ENCODE measurements at places on chromosomes 3 and 15.

DNA sequence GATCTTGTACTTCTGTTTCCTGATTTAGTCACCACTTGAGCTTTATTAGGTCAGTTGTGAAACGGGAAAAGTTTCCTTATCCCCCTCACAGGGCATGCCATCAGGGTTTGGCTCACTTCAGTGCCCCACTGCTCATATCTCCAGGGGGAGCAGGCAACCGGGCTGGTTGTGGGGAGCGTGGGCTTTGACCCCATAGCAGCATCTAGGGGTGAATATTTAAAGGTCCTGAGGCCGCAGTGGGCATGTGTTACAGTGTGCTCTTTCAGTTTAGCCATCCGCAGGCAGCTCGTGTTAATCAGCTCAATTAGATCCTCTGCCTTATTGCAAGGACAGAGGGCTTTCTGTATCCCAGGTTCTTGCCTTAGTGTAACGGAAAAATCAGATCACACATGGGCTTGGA, 71.9 kb downstream of the MRPL46 start:
- no peak for DNase-seq

DNA sequence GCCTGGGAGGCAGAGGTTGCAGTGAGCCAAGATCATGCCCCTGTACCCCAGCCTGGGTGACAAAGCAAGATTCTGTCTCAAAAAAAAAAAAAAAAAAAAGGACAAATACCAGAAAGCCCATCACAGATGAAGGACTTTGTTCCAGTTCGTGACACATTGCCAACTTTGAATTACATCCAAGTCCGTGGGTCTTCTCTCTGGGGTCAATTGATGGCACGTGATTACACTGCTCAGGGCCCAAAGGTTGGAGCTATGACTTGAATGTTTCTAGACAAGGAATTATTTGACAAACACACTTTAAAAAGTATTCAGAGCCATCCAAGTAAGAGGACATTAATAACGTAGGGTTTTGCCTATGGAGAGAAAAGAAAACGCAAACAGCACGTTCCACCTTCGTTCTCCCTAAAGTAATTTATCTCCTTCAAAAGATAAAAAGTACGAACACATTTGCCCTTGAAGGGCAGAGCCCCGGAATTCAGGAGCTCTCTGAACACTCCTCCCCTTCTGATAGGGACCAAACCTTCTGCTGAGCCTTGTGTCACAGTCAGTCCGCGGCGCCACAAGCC, 31.3 kb upstream of the ST3GAL6 start:
- no peak for DNase-seq

DNA sequence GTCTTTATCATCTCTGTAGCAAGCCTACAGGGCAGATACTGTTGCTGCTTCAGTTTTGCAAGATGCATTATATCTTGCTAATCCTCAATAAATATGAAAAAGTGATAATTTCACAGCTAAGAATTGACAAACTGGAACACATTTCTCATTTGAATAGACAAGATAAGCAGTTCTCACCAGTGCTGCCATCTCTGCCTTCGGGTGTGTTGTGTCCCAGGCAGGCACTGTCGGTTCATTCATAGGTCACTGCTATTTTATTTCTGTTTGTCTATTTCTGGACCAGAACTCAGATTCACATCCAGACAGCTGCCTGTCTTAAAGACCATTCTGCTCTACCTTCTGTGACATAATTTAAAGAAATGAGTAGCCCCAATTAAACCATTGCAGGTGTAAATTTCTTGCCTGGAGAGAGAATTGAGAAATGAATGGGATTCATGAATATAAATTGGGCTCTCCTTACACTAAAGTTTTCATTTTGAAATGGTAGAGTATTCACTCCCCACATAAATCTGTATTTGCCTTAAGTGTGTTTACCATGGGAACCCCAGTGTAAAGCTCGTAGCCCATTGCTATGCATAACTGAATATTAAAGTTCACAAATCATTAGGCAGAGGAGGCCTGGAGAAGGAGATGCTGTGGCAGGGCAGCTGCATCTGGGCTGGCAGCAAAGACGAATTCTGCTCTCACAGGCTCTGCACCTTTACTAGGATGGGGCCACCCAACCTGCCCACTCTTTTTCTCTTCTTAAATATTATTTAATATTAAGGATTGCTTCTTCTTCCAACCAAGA, 149.9 kb downstream of the ARPP21 start:
- DNase-seq = no peak

DNA sequence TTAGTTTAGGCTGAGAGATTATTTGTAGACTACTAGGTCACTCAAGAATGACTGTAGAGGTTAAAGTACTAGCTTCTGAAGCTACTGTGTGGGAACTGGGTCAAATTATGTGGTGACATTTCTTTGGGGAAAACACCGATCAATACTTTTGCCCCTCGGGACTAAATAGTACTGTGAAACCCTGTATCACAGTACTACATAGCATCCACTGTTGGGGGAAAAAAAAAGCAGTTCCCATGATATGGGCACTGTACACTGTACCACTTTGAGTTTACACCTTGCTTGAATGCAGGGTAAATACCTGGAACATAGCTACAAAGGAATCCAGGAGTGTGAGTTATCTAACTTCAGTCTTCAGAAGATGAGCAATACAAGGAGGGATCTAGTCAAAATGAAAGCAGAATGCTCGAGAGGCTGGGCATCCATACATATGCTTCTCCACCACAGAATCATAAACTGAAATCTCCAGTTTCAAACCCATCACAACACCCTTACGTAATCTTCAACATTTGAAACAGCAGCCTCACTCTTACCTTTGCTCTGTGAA, 311.4 kb downstream of the UNC13C start:
- DNase-seq = no peak

DNA sequence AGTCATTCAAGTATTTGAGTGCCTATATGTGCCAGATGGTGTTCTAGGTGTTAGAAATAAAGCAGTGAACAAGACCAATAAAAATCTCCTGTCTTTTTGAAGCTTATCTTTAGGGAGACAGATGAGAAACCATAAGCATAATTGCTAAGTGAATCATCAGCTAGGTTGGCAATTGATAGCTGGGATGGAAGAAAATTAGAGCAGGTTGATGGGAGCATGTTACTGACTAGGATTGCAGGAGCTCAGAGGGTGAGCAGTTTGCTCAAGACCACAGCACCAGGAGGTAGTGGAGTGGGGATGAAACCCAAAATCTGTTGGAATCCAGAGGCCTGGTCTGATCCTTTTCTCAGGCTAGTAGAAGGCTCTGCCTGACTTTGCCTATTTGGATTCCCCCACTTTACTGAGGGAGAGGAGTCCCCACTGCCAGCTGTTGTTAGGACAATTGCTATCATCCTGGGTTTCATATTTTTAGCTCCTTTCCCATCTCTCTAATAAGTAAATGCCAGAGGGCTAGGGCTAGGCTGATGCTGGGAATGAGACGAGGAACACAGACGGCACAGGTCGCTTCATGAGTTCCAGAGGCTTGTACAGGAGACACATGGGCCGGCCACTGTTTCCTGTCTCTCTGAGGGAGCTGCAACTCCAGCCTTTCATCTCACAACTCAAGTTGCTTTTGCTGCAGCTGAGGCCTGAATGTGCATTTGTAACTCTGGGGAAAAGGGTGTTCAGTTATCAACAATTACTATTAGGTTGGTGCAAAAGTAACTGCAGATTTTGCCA, 102.9 kb downstream of the CACNA1D start:
- no peak for DNase-seq

DNA sequence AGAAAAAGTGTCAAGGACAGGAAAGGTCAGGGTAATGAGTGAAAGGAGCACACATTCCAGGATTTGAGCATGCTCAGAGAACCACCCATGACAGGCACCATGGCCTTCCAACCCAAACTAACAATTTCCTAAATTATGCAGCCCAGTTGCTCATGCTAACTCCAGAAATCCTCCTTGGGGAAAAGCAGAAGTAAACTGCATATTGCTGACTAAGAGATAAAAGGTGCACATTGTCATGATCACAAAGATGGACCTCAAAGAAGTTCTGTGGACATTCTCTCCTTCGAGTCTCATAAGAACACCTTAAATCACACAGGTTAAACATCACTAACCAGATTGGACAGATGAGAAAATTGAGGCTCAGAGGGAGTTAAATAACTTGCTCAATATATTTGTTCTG, 97.6 kb upstream of the SLC25A36 start:
- no peak for DNase-seq

DNA sequence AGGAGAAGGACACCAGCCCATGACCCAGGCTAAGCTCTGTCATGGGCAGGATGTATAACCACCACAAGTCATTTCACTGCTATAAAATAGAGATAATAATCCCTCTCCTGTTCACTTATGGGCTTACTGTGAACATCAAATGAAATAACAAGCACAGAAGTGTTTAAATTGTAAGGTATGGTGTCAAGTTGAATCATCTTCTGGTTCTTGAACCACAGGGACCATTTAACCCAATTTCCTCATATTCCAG, 44.3 kb upstream of the TLE3 start:
- no peak for DNase-seq

DNA sequence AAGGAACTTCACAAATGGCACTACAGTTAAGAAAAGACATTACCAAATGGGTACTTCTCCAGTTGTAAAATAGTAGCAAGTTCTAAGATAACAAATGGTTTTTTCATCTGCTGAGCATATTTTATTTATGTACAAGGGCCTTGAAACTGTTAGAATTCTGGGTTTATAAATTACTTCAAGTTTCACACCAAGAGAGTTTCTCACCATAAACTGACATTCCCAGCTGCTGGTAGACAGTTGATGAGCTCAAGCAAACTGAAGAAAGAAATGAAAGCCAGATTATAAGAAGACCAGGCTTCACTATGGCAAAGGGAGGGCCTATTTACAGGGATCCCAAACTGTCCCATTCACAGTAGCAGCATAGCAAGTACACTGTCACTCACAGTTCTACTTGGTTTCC, 99.8 kb downstream of the DHX30 start:
- no peak for DNase-seq

DNA sequence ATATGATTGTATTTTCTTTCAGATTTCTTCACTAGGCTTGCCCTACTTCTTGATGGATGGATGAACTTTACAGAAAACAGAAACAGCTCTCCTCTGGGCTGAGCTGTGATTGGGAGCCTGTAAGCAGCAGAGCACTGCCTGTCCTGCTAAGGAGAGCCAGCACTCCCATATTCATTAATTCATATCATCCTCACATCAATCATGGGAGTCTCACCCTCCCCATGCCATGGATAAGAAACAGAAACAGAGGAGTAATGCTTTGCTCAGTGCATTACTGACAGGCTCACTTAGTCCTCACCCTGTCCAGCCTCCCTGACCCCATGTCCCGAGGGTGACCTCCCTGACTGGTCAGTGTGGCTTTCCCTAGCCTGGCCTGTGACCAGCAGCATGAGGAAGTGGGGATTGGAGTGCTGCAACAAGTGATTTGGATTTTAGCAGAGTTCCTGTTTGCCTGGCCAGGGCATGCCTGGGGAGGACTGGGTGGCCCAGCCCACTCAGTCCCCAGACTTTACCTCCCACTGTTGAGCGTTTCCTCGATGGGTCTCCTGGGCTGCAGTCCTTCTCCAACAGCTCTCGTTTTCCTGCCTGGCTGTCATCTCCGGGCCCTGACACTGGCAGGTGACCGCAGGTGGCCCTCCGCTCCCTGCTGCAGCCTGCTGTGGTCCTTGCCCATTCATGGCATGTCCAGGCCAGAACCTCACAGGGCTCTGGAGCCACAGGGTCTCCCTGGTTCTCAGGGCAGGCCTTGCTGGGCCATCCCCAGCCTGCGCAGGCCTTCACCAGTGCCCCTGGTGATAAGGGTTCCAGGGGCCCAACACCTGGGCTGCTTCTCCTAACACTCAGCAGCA, 1.3 kb upstream of the TMIE start:
- no peak for DNase-seq

DNA sequence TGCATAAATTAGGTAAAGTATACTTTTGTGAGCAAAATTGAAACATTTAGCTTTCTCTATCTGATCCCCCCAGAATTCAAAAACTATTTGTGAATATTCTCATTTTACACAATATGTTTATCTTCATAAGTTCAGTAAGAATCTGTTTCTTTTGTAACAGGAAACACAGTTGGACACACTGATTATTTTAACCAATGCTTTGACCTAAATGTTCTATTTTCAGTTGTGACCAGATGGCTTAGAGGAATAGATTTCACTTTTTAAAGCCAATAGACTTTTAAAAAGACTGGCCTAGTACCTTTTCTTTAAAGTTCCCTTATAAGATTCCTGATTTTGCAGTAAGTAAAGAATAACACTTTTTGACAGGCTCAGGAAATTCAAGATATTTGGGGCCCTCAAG, 74.0 kb upstream of the STRIT1 start:
- DNase-seq = no peak

DNA sequence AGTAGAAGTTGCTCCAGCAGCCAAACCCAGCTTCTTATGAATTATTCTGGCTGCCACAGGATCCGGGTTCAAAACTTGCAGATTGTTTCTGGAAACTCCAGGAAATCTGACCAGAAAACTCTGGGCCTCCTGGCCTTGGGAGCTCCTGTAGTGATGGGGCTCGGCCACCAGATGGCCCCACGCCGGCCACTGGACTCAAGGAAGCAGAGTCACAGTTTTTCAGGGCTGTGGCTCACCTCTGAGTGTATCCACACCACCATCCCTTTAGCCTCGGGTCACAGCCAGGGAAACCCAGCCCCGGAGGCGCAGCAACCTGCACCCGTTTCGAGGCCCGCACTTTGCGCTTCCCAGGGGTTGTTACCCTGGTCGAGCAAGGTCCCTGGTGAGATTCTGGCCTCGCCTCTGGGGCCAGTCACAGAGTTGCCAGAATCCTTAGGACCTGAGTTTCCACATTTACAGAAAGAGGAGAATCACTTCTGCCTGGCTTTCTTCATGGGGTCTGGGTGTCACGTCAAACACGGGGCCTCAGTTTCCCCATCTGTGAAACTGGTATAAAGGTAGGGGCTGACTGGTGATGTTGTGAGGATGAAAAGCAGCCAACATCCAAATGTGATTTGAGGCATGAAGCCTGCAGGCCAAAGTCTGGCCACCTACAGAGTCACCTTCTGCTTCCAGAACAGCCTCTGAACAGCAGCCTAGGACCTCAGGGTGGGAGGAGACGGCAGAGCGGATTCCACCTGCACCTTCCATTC, 53.5 kb upstream of the LCTL start:
- peak; percentile 90 for DNase-seq

GRCh38 chr3:168364967-168365366, 269.2 kb upstream of the GOLIM4 start:
- no peak for DNase-seq

GRCh38 chr3:180073561-180073960, 36.8 kb upstream of the PEX5L start:
- no peak for DNase-seq

DNA sequence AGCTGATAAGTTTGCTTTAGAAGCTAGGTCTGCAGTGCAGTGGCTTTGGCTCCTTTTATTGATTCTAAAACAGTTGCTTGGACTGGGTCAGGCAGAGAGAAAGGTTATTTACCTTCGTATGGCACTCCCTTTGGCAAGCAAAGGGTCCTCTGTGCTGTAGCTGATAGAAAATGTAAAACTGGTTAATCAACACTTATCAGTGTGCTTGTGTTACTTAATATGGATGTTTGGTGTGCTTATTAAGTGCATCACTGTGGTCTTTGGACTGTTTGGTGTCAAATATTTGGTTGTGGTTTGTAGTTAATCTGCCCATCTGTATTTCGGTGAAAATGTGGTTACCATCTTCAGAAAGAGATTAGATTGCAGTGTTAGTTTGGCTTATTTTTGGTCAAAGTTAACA, 16.0 kb downstream of the UBE2E2 start:
- DNase-seq = no peak

All from AG20443 (cell line).